ENCODE measurements at places on chromosomes 2 and 18. TPM values are rescaled to one million over a fixed set of nuclear protein-coding genes. Genes with fewer than 3 reads are reported as not detected.

GRCh38 chr2:226488034-226488433 is 311.6 kb downstream of the IRS1 start:
- DNase-seq: no peak

DNA sequence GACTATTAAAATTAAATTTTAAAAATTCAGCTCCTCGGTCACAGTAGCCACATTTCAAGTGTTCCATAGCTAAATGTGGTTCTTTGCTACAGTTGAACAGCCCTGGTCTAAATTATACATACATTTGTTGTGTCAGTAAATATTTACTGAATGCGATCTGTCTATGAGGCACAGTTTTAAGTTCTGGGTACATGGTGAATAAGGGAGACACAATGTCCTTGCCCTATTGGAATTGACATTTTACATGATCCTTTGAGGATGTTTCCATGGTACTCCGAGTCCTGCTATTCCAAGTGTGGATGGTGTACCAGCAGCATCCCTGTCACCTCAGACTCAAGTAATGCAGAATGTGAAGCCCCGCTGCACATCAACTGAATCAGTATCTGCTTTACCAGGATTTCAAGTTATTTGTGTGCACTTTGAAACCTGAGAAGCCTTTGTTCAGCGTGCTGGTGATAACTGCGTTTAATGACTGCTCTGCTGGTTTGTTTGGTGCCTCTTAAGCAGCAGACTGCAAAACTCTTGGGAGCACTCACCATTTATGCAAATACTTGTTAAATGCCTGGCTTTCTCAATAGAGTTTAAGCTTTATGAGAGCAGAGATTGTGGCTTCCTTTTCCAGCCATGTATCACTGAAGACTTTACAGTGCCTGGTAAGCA is 1.5 kb downstream of the GALNT1 start:
- DNase-seq: no peak

GRCh38 chr2:185404578-185404977 is 334.0 kb upstream of the FSIP2 start:
- no peak for DNase-seq

- DNase-seq: no peak
Observed at GRCh38 chr2:238872628-238873380, 24.9 kb downstream of the TWIST2 start.

DNA sequence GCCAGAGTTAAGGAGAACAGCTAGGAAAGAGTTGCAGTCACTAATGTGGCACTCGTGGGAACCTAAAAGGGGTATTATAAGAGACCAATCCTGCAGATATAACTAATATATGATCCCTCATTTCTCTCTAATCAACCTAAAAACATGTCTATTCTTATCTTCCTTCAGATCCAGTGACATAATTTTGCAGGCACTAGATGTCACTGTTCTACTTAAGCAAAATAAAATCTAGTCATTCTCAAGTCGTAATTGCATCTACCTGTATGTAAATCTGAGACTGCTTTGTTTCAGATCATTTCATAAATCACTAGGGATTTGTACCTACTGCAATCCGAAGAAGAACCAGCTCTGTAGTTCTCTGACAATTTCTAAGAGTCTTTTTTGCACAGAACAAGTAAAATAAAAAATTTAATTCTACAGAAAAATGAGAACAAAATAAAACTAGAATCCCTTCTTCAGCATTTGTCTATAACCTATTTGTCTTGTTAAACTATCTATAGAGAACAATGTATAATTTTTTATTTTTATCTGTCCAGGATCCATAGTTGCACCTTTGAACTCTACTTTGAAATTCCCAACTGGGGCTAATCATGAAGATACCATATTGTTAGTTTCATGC is 56.5 kb upstream of the ERBB4 start:
- no peak for DNase-seq

The TSGA10 gene
- total RNA-seq: 0.68 TPM

The DSEL gene
- total RNA-seq: 38.5 TPM

DNA sequence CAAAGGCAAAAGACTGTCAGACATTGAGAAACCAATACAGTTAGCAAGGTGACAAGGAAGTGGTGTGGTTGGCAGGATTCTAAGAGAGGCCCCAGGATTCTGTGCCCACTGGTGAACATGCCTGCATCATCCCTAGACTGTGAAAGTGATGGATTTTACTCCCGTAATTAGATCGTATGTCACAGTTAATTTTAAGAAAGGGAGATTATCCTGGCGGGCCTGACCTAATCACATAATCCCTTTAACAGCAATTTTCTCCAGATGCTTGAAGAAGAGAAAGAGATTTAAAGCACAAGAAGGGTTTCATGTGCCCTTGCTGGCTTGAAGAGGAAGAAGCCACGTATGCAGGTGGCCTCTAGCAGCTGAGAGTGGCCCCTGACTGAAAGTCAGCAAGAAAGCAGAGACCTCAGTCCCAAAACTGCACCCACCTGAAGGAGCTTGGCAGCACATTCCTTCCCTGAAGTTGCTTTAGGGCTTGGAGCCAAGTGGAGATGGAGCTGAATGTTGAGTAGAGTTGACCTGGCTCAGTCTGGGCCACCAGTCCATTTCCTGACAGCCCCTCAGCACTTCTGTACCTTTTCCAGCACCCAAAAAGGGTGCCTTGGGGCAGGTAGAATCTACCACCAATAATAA is 49.1 kb downstream of the GTF3C3 start:
- no peak for DNase-seq

DNA sequence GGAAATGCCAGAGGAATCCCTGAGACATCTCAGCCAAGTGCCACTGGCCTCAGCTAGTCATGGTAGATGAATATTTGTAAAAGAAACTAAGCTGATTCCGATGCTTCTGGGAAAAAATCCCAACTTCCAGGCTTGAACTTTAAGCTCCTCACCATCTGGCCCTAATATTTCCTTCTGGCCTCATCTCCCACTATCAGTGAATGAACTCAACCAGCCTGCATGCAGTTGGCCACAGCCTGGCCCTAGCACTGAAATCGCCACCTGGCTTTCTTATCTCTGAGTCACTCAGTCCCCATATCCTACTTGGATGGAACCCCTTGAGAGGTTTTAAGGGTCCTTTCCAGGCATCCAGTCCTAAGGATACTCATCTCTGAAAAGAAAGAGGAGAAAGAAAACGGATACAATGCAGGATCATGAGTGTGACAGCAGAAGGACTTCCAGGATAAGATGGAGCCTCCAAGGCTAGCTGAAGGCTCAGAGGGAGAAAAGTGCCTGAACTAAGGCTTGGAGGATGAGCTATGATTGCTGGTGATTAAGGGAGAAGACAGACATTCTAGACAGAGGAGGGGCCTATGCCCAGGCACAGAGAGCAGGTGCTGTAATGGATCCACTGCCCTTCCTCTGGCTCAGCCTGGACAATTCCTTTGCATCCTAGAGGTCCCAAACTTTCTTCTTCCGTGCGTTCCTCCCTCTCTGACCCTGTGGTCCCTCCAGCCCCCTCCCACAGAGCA is 141.5 kb upstream of the MYCN start:
- no peak for DNase-seq

GRCh38 chr2:142865924-142866323 is 11.5 kb upstream of the KYNU start:
- no peak for DNase-seq

GRCh38 chr18:37298816-37299215 is 266.8 kb downstream of the CELF4 start:
- no peak for DNase-seq

The CD8B2 gene
- total RNA-seq: not detected

DNA sequence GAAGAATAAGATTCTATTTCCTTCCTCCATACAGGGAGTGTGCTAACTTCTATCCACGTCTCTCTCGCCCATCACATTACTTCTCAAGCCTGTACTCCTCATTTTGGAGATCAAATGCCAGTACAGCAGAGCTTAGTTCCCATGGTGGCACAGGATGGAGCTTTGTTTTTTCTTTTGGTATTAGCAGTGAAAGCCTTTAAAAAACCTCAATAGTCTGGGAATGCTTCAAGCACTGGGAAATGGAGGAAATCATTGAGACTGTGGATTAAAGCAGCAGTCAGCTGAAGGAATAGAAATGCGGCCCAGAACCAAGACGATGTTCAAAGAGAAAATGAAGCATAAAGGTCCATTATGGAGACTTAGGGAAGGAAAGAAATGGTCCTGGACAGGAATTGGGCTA is 102.3 kb downstream of the NRXN1 start:
- no peak for DNase-seq

The TMEM169 gene
- not detected for total RNA-seq

DNA sequence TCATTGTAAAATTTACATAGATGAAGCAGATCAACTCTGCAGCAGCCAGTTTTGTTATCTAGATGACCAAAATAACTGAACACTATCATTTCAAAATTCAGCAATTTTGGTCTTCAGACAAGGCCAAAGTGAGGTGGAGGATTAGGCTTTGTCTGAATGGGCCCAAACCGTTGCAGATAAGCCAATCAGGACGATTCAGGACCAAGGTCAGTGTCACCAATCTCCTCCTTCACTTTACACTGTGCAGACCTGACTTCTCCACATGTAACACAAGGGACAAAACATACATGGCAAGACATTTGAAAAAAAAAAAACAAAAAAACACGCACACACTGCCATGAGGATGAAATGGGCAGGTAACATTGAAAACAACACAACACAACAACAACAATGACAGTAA is 211.2 kb downstream of the NAPG start:
- no peak for DNase-seq

GRCh38 chr2:29309090-29310029 is 194.1 kb downstream of the CLIP4 start:
- DNase-seq: no peak

The SPP2 gene
- total RNA-seq: not detected

- DNase-seq: no peak
Observed at GRCh38 chr2:201242571-201243277, 17.6 kb upstream of the CASP8 start.

DNA sequence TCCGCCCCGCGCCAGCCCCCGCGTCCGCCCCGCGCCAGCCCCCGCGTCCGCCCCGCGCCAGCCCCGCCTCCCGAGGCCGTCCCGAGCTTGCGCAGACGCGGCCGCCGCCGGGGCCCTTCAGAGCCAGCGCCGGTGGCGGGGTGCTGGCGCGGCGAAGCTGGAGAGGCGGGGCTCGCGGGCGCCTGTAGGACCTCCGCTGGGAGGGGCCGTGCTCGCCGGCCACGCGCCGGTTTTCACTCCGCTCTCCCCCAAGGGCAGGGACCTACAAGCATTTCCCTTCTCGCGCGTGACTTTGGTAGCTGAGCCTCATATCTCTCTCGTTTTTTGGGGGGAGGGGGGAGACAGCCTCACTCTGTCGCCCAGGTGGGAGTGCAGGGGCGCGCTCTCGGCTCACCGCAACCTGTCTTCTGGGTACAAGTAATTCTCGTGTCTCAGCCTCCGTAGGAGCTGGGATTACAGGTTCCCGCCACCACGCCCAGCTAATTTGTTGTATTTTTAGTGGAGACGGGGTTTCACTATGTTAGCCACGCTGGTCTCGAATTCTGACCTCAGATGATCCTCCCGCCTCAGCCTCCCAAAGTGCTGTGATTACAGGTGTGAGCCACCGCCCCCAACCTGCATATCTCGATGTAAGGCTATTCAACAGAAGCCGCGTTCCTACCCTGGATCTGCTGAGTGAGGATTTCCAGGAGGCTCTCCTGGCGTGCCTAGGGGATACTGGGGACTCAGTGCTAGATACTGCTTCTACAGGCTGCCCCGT is at the start of gene ZNF514:
ZNF514 (minus strand) TSS at position 159 of the 760 bp plus-strand sequence. CDS start 6,595 bp downstream, outside the sequence.
- DNase-seq: peak; percentile 28

GRCh38 chr2:66113988-66114625 is 320.8 kb upstream of the MEIS1 start:
- DNase-seq: no peak

- DNase-seq: no peak
Observed at GRCh38 chr2:100470898-100471514, 724 bp downstream of the NMS start.

- no peak for DNase-seq
Observed at GRCh38 chr2:172437419-172438341, 10.3 kb downstream of the ITGA6 start.

DNA sequence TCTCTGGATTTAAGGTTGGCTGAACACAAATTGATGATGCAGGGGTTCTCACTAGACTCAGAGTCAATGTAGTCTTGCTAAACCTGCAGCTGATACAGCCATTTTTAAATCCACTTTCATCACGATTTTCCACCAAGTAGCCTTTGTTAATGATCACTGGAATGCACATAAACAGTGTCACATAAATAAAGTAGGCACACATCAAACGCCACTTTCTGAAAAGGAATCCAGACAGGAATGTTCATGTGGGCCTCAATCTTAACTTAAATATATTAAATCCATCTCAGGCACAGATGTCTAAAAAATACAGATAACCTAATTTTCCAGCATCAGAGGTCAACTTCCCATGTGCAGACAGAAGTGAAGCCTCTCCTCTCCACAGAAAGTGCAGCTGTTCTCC is 58.3 kb downstream of the LAMA1 start:
- no peak for DNase-seq

The PDCD1 gene
- 0.68 TPM for total RNA-seq

The MBOAT2 gene
- 14.4 TPM for total RNA-seq

- DNase-seq: no peak
Observed at GRCh38 chr2:223588251-223588650, 13.9 kb downstream of the SCG2 start.

- no peak for DNase-seq
Observed at GRCh38 chr18:10840743-10841142, 308.6 kb downstream of the PIEZO2 start.
